ENCODE measurements at places on chromosomes 3 and 15. TPM values are rescaled to one million over a fixed set of nuclear protein-coding genes. Genes with fewer than 3 reads are reported as not detected.

DNA sequence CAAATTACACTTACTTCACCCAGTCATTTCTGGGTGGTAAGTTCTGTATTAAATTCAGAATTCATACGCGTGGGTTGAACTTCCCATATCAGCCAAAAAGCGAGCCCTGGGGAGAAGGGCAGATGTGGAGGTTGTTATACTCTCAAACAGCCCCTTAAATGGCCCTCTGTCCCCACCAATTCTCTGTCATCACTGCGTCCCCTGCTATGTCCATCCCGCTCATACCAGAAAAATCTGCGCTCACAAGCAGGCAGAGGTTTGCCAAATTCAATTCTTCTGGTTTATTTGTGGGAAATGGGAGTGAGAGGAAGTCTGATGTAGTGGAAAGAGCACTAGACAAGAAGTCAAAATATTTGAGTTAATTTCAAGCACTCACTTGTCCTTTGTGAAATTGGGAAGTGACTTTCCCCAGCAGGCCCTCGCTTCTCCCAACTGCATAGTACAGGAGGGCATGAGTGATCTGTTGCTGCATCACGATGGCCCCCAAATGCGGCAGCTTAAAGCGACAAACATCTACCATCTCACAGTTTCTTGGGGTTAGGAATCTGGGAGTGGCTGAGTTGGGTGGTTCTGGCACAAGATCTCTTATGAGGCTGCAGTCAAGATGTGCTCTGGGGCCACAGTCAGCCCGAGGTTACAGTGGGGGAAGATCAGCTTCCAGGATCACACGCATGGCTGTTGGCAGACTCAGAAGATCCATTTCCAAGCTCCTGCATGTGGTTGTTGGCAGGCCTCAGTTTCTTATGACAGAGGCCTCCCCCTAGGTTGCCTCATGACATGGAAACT lies 67.7 kb downstream of the CPN2 start:
- DNase-seq, result peak; percentile 15
- H3K36me3 ChIP-seq, result no peaks in the 10 kb centered on the region
- H3K4me3 ChIP-seq, result no peak overlapping the region
- H3K27ac ChIP-seq, result no peak overlapping the region

- H3K27me3 ChIP-seq, result no peaks in the 10 kb centered on the region
- no peak overlapping the region for H3K4me3 ChIP-seq
- peaks cover 38% of the 10 kb centered on the region for H3K36me3 ChIP-seq
- no peak overlapping the region for H3K27ac ChIP-seq
- H3K4me1 ChIP-seq, result no peaks in the 10 kb centered on the region
Observed at GRCh38 chr3:128617270-128617556, 33.4 kb downstream of the RPN1 start.

DNA sequence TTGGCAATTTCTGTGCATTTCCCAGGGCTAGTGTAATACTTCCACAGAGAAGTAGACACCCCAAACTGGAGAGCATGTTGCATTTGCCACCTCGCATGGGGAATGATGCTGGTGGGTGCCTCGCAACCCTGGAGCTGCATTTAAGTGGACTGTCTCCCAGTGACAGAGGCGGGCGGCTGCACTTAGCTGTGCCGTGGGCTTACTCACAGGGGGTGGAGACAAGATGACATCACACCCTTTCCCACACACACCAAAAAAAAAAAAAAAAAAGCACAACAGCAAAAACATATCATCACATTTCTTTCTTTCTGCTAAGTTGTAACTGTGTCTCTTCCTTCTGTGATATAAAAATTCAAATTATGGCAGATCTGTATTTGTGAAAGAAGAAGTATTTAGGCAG lies at the start of gene ABI3BP:
ABI3BP (minus strand) TSS at position 113 of the 400 bp plus-strand sequence; CDS start at position 76, 37 bp downstream.
- H3K27me3 ChIP-seq, result no peaks in the 10 kb centered on the region
- H3K27ac ChIP-seq, result no peak within 1 kb of the TSS
- DNase-seq, result no peak
- H3K36me3 ChIP-seq, result no peaks in the 10 kb centered on the region
- no peak within 1 kb of the TSS for H3K4me3 ChIP-seq

Gene NEDD4
- 9.6 TPM for total RNA-seq

DNA sequence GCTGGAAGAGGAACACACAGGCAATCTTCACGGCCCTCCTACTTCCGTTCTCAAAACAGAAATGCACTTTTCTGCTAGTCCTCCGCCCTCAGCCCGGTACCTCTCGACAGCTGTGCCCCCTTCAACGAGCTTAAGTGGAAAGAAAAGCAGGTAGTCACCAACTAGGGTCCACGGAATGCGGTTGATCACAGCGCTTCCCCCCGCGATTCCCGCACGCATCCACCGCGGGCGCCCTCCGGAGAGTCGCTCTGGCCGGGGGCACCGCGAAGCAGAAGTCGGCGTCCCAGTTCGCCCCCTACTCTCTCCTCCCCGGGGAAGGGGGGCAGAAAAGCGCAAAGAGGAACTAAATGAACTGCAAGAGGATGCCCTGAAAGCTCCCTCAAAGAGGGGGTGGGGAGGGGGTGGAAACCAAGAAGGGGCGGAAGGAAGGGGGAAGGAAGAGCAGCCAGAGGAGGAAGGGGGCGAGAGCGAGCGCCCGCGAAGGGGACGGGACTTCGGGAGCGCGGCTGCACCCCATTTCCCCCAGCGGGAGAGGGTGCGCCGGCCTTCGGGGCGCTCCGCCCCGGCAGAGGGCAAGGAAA lies 738 bp downstream of the ACAP2 start:
- H3K4me1 ChIP-seq, result peaks cover 4% of the 10 kb centered on the region
- peak overlapping the region; percentile 92 for H3K4me3 ChIP-seq
- H3K36me3 ChIP-seq, result no peaks in the 10 kb centered on the region
- no peaks in the 10 kb centered on the region for H3K27me3 ChIP-seq
- no peak overlapping the region for H3K27ac ChIP-seq
- peak; percentile 32 for DNase-seq

DNA sequence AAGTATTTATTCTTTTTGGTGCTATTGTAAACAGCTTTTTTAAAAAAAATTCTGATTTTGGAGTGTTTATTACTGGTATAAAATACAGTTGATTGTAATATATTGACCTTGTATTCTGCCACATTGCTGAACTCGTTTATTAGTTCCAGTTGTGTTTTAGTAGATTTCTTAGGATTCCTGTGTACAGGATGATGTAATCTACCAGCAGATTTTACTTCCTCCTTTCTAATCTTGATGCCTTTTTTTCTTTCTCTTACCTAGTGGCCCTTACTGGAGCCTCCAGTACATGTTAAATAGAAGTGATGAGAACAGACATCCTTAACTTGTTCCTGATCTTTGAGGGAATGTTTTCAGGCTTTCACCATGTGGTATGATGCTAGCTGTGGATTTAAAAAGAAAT lies 70.4 kb upstream of the KY start:
- DNase-seq, result no peak
- no peaks in the 10 kb centered on the region for H3K27me3 ChIP-seq
- no peaks in the 10 kb centered on the region for H3K36me3 ChIP-seq
- no peak overlapping the region for H3K27ac ChIP-seq
- no peak overlapping the region for H3K4me3 ChIP-seq

Gene SLC7A14
- total RNA-seq, result 0.42 TPM

Gene ANO10
- 38.7 TPM for total RNA-seq

DNA sequence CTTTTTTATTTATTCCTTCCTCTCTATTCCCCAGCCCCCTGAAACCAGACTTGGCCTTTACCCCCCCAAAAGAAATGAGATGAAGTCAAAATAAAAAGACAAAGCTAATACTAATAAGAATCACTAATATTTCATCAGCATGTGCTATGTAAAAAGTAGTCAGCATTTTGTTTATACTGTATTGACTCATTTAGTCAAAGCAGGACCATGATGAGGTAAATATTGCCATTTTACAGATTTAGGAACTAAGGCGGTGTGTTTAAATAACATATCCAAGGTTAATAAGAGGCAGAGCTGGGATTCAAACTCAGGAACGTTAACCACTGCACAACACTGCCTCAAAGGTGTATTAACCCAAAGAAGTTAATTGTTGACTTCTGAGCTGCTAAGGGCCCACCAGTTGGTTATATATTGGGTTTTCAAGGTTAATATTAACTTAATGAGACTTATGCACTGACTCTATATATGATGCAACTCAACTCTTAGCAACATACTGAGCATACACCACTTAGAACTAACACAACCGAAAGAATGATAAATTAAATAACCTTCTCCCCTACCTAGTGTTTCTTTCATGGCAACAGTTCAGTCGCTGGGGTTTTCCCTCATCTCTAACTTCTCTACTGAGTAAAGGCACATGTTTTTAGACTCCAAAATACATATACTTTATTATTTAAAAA lies 34.7 kb downstream of the FOXP1 start:
- no peak overlapping the region for H3K4me3 ChIP-seq
- no peak overlapping the region for H3K27ac ChIP-seq
- H3K36me3 ChIP-seq, result no peaks in the 10 kb centered on the region
- H3K27me3 ChIP-seq, result no peaks in the 10 kb centered on the region
- no peak for DNase-seq
- no peaks in the 10 kb centered on the region for H3K4me1 ChIP-seq

GRCh38 chr3:108983051-108983450 lies 29.4 kb upstream of the GUCA1C start:
- DNase-seq, result no peak
- H3K36me3 ChIP-seq, result no peaks in the 10 kb centered on the region
- H3K4me3 ChIP-seq, result no peak overlapping the region
- no peaks in the 10 kb centered on the region for H3K4me1 ChIP-seq
- no peak overlapping the region for H3K27ac ChIP-seq

DNA sequence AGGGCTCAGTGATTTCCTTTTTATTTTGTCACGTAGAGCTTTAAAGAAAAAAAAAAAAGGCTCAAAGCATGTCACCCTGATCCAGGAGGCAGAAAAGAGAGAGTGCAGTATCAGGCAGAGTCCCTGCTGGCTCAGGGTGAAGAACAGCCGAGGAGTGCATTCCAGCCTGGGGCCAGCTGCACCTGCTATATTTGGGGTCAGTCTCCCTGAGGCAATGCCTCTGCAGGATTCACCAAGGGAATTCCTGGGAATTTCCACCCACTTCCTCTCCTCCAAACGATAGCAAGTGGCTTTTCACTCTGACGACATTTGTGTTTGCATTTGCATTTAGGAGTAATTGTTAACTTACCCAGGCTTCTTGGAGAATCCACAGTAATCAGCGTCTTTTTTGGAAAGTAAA lies 202.9 kb upstream of the CTNNB1 start:
- H3K27ac ChIP-seq, result no peak overlapping the region
- no peaks in the 10 kb centered on the region for H3K36me3 ChIP-seq

Gene WDR93
- total RNA-seq, result not detected

Gene CA12
- total RNA-seq, result 0.68 TPM

- no peaks in the 10 kb centered on the region for H3K27me3 ChIP-seq
- H3K27ac ChIP-seq, result no peak overlapping the region
- no peaks in the 10 kb centered on the region for H3K4me1 ChIP-seq
Observed at GRCh38 chr3:71709908-71710511, 15.2 kb downstream of the EIF4E3 start.

DNA sequence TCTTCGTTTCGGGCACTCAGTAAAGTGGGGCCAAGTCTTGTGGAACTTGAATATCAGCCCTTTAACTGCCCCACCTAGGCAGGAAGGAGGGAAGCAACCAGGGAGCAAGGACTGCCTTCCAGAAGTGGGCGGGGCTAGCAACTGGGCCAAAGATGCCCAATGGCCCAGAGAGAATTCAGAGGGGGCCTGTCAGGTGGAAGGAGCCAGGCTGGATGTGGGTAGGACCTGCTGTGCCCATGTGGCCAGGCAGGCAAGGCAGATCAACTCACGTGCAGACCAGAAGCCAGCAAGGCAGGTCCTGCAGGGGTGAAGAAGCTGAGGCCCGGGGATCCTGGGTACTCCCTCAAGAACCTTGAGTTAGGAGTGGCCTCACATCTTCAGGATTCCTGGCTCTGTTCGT lies 5.5 kb downstream of the MAP6D1 start:
- H3K36me3 ChIP-seq, result no peaks in the 10 kb centered on the region
- no peaks in the 10 kb centered on the region for H3K4me1 ChIP-seq
- peak; percentile 47 for DNase-seq
- H3K27ac ChIP-seq, result no peak overlapping the region
- H3K4me3 ChIP-seq, result no peak overlapping the region
- H3K27me3 ChIP-seq, result no peaks in the 10 kb centered on the region

DNA sequence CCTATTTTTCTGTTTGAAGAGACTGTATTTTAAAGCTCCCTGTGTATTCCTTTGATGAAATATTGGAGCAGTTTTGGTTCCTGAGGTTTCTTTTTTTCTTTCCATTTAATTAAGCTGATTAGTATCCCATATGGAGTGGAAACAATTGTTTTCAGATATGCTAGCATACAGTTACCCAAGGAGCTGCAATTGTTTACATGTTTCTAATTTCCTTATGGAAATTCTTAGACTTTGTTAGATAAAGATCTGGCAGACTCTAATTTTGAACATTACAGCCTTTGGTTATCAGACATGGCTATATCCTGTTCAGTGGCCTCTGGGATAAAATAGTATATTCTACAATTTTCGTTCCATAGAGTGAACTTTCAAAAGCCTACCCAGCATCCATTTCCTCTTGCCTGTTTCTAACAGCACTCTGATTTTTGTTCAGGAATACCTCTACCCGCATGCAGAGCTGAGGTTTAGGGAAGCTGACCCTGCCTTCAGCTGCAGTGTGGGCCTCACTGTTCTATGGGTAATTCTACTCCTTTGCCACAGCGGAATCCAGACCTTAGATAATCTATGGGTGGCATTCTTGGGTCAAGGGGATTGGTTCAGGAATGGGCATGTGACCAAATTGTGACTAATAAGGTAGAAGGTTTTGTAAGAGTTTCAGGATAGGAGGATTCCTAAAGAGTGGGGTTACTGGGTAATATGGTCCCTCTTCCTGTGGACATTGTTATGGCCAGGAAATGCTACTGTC lies 161.1 kb upstream of the ANKRD28 start:
- H3K36me3 ChIP-seq, result no peaks in the 10 kb centered on the region
- no peaks in the 10 kb centered on the region for H3K4me1 ChIP-seq
- H3K4me3 ChIP-seq, result no peak overlapping the region

DNA sequence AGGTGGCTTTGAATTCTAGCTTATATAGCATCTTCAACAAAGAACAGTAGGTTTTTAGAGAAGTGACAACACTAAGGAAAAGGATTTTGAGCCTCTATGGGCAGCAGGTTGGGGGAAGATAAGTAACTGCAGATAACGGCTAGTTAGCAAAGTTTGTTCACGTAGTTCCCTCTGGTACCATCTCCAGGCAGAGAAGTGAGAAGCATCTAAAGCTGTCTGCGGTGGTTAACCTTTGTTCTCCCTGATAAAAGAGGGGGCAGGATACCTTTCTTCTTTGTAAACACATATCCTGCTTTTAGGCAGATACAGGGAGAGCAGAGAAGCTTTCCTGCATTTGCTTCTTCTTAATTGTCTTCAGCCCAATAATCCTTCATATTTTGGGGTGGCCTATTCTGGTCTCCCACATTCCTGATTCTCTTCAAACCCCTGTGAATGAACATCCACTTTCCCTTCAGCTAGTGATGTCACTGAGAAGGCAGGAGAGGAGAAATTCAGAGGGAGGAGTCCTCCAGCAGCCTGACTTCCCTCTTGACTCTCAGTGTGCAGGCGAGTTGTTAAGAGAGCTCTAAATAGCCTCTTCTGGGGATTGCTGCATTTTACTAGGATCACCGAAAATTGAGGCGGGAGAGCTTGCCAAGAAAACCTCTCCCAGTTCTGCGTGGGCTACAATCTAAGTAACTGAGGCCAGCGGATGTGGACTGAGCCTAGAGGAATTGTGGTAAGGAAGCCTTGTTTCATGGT lies 393.7 kb upstream of the C2CD4B start:
- no peaks in the 10 kb centered on the region for H3K4me1 ChIP-seq
- no peaks in the 10 kb centered on the region for H3K36me3 ChIP-seq
- no peak for DNase-seq
- no peak overlapping the region for H3K4me3 ChIP-seq

Data from H9 (cell line).